ENCODE measurements at places on chromosomes 3 and 15. TPM values are rescaled to one million over a fixed set of nuclear protein-coding genes. Genes with fewer than 3 reads are reported as not detected.
A peak's percentile ranks its signal among the peaks of the same experiment; 100 is the strongest.

GRCh38 chr3:29281344-29282241 lies 722 bp downstream of the RBMS3 start:
- DNase-seq: peak; percentile 66

DNA sequence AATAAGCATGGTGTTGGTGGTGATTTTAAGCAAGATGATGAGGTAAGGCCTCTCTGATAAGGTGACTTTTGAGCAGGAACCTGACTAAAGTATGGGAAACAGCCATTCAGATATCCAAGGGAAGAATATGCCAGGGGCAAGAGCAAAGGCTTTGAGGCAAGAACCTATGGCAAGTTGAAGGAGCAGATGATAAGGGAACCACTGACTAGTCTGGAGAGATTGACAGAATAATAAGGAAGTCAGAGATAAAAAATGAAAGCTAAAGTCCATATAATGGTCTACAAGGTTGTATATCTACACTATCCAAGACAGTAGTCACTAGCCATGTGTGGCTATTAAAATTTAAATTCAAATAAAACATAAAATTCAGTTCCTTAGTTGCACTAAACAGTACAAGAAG lies 2.5 kb upstream of the C3orf38 start:
- no peak for DNase-seq

- DNase-seq: no peak
Observed at GRCh38 chr15:39391230-39391629, 189.6 kb upstream of the THBS1 start.

DNA sequence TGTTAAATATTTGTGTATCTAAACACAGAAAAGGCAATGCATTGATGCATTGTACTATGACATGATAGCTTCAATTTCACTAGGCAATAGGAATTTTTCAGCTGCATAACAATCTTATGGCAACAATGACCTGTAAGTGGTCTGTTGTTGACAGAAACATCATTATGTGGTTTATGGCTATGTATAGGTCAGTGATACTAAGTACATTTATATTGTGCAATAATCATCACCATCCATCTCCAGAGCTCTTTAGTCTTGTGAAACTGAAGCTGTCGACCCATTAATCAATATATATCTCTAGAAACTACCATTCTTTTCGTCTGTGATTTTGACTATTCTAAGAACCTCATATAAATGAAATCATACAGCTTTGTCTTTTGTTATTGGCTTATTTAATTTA lies 200.1 kb upstream of the ZNF717 start:
- no peak for DNase-seq

GRCh38 chr3:4279516-4280105 lies 23.6 kb upstream of the SETMAR start:
- DNase-seq: no peak

- DNase-seq: peak; percentile 54
Observed at GRCh38 chr3:52483577-52484381, 11.4 kb upstream of the STAB1 start.

DNA sequence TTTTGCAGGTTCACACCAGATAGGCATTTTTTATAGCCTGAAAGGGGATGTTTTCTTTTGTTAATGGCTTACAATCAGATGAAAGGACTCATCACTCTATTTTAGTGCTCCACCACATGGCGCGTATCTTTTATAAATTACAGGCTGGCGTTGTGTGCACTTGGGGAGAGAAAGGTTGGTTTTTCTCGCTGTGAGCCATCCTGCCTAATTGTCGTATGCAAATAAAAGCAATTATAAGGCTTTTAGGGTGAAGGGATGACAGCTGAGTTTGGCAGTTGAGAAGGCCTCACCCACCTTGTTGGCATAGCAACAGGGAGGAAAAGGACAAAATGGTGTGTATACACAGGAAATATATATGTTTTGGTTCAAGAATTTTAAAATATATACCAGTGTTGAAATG lies 268.0 kb downstream of the NR2F2 start:
- DNase-seq: no peak

DNA sequence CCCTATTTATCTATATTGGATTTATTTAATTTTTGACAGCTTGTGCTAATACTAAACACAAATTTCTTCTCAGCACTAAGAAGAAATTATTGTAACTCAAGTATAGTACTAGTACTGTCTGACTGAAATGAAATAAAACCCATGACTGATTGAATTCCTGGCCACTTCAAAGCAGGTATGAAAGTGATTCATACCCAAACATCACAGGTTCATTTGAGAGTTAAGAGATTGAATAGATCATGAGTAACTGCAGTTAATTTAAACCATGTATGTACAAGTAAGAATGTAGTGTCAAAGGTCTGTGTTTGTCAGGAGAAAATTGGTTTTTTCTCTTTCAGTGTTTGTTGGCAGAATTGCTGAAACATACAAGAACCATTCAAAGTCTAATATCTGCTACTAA lies 332.0 kb upstream of the GRM7 start:
- DNase-seq: no peak

DNA sequence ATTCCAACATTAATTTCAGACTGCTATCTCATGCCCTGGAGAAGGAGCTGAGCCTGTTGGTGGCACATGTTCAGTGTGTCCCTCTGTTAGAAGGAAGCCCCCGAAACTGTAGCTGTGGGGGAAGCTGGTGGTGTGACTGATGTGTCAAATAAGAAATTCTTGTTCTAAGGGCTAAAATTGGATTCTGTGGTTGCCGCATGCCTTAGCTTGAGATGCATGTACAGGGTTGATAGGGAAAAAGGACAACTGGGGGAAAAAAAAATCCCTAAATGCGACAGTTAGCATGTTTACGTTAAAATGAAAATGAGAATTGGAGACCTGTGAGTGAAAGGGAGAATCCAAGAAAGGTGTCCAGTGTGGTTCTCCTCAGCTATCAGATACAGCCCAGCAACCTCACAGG lies 58.6 kb downstream of the MED12L start:
- no peak for DNase-seq

DNA sequence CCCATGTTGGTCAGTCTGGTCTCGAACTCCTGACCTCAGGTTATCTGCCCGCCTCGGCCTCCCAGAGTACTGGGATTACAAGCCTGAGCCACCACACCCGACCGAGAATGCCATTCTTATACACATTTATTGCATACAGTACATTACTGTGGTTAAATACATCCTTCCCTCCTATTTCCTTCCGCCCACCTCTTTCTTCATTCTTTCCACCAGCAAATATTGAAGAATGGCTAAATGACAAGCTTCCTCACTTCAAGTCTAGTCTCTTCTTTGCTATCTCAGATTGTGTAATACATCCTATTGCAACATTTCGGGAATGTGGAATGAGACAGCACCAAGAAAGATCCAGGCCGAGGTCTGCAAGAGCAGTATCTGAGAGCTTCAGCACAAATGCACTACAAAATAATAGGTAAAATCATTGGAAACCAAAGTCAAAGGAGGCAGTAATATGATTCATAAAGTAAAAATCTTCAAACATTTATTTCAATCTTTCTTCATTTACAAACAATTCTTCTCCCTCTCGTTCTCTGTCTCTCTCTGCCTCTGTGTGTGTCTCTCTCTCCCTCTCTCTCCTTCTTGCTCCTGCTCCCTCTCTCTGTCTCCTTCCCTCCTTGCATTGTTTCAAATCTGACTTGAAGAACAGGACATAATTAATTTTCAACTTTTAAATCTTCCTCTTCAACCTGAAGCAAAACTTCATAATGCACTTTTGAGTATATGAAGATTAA lies 94.7 kb upstream of the TGFBR2 start:
- DNase-seq: peak; percentile 63

- peak; percentile 73 for DNase-seq
Observed at GRCh38 chr3:195692354-195692685, 28.5 kb upstream of the MUC20 start.

GRCh38 chr3:81277853-81278252 lies 483.6 kb downstream of the GBE1 start:
- DNase-seq: no peak

GRCh38 chr3:71208211-71209095 lies 375.1 kb downstream of the FOXP1 start:
- DNase-seq: no peak

- no peak for DNase-seq
Observed at GRCh38 chr3:141557961-141558706, 71.3 kb downstream of the RASA2 start.

- DNase-seq: peak; percentile 6
Observed at GRCh38 chr3:198079771-198080520, 119.9 kb downstream of the LMLN start.

DNA sequence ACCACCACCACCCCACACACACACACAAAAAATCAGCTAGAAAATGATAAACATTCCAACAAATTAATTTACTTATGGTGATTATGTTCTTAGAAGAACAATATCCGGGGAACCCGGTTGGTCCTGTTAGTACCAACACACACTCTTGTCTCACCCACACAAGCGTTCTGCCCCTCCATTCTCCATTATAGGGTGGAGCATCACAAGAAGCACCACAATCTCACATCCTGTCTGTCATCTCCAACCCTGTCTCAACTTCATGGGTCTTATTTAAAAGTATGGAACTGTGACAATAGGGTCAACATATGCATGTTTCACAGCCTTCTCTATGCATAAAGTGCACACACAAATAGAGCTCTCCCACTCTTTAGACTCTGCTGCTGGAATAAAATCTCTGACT lies 5.6 kb downstream of the GSK3B start:
- DNase-seq: no peak

DNA sequence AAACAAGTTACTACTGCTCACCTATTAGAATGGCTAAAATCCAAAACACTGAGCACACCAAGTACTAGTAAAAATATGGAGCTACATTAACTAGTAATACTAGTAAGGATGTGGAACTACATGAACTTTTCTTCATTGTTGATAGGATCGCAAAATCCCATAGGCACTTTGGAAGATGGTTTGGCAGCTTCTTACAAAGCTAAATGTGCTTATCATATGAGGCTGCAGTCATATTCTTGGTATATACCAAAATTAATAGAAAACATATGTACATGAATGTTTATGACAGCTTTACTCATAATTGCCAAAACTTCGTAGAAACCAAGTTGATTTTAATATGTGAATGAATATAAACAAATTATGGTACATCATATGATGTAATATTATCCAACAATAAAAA lies 366.8 kb upstream of the KCNMB2 start:
- no peak for DNase-seq

- peak; percentile 61 for DNase-seq
Observed at GRCh38 chr3:61537366-61537765, 24.0 kb upstream of the PTPRG start.

DNA sequence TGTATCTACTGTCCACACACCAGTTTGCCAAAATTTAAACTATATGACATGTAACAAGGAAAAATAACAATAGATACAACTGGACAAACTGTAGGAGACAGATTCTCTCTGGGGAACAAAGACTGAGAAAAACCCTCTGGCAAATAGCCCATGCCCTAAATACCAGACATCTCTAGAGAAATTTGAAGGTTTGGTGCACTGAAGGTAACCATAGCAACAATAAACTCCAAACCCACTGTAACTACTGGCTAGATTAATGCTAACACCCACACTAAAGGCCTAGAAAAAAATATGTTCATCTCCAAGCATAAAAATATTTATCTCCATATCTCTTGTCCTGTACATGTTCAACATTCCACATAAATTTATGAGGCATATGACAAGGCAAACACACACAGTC lies 267.1 kb downstream of the STXBP5L start:
- no peak for DNase-seq

GRCh38 chr3:126939338-126939718 lies 43.6 kb upstream of the PLXNA1 start:
- DNase-seq: no peak

GRCh38 chr3:45988804-45989203 lies 6.8 kb downstream of the FYCO1 start:
- DNase-seq: no peak

PCYT1A gene
- 34.7 TPM for total RNA-seq

GOLGA8G gene
- not detected for total RNA-seq

PLSCR5 gene
- total RNA-seq: not detected

FSTL1 gene
- 934 TPM for total RNA-seq

SLC9C1 gene
- 1.2 TPM for total RNA-seq

IL12A gene
- total RNA-seq: 0.71 TPM

NPAP1 gene
- not detected for total RNA-seq

RSL24D1 gene
- 103 TPM for total RNA-seq

TGM4 gene
- total RNA-seq: not detected

ANKRD28 gene
- 32.1 TPM for total RNA-seq

LMOD3 gene
- 90.3 TPM for total RNA-seq

CYP19A1 gene
- 2.0 TPM for total RNA-seq

UBE2E1 gene
- 60.3 TPM for total RNA-seq

PLD1 gene
- total RNA-seq: 20.0 TPM

LMAN1L gene
- total RNA-seq: 0.04 TPM

ISL2 gene
- total RNA-seq: 0.04 TPM
